Heart right ventricle (tissue), 16 donors: ENCODE measurements at places on chromosomes 7 and 10. TPM values are rescaled to one million over a fixed set of nuclear protein-coding genes. Genes with fewer than 3 reads are reported as not detected.

The SVOPL gene
- not detected for total RNA-seq

DNA sequence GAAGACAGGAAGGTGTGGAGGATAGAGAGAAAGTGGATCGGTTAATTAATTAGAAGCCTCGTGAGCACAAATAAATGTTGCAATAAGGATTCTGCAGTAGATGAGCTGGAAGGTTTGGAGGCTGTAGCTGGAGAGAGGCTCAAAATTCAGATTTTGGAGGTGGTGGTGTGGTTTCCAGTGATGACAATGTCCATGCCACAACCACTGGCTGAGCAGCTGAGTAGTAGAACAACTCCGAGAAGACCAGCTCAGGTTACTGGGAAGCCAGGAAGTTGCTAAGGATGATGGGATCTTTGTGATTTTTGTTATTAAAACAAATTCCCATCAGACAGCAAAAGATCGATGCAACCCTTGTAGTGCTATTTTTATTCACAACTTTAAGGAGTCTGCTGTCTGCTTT is 7.7 kb downstream of the SLC26A4 start:
- no peak overlapping the region for H3K27ac ChIP-seq
- H3K4me3 ChIP-seq: no peak overlapping the region
- no peak for DNase-seq
- no peaks in the 10 kb centered on the region for H3K36me3 ChIP-seq
- H3K4me1 ChIP-seq: no peaks in the 10 kb centered on the region
- no peaks in the 10 kb centered on the region for H3K27me3 ChIP-seq

The STX1A gene
- total RNA-seq: 0.88 TPM

DNA sequence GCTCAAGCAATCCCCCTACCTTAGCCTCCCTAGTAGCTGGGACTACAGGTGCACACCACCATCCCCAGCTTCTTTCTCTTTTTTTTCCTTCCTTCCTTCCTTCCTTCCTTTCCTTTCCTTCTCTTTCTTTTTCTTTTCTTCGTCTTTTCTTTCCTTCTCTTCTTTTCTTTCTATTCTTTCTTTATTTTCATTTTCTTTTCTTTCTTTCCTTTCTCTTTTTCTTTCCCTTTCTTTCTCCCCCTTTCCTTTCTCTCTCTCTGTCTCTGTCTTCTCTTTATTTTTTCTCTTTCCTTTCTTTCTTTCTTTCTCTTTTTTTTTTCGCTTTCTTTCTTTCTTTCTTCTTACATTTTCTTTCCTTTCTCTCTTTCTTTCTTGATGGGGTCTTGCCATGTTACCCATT is 621.3 kb downstream of the GALNT17 start:
- no peaks in the 10 kb centered on the region for H3K36me3 ChIP-seq
- H3K4me1 ChIP-seq: no peaks in the 10 kb centered on the region
- no peak for DNase-seq
- H3K4me3 ChIP-seq: no peak overlapping the region

DNA sequence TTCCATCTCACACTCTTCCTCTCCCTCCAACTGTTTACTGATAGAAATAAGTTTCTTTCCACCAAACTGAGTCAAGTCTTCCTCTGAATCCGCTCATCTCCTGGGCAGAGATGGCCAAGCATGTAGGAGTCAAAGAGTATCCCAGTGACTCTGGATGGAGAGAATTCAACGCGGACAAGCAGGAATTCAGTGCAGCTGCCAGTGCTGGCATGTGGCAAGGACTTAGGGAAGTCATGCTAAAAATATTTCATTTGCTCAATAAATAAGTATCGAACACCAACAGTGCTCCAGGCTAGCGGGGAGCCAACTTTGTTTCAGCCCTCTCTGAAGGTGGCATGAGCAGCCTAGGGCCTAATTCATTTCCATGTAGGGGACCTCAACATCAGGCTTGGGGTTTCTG is 351.6 kb upstream of the ZMIZ1 start:
- no peaks in the 10 kb centered on the region for H3K27me3 ChIP-seq
- no peak overlapping the region for H3K27ac ChIP-seq
- no peak overlapping the region for H3K4me3 ChIP-seq

GRCh38 chr7:99831595-99831994 is 3.8 kb downstream of the CYP3A43 start:
- H3K4me3 ChIP-seq: no peak overlapping the region
- no peaks in the 10 kb centered on the region for H3K4me1 ChIP-seq
- no peak for DNase-seq
- no peaks in the 10 kb centered on the region for H3K36me3 ChIP-seq
- no peak overlapping the region for H3K27ac ChIP-seq

DNA sequence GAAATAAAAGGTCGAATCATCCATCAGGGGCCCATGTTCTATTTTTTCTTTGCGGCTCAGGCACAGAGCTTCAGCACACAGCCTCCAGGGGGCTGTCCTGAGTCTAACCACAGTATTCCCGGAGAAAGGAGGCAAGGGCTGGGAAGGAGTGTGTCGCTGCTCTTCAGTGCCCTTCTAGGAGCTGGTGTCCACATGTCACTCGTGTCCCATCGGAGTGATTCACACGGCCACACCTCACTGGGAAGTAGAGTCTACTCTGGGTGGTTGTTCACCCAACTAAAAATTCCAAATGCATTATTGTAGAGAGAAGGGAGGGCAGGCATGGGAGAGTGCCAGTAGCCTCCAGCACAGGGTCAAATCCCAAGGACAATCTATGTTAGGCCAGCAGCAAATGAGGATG is 114.8 kb upstream of the LANCL2 start:
- H3K4me1 ChIP-seq: peaks cover 10% of the 10 kb centered on the region
- H3K4me3 ChIP-seq: no peak overlapping the region
- no peak for DNase-seq
- H3K36me3 ChIP-seq: no peaks in the 10 kb centered on the region
- H3K27me3 ChIP-seq: peaks cover 11% of the 10 kb centered on the region

GRCh38 chr7:23787272-23787671 is 77.3 kb downstream of the STK31 start:
- DNase-seq: no peak
- H3K4me3 ChIP-seq: no peak overlapping the region
- H3K27ac ChIP-seq: no peak overlapping the region
- no peaks in the 10 kb centered on the region for H3K36me3 ChIP-seq
- H3K4me1 ChIP-seq: no peaks in the 10 kb centered on the region

The CTAGE8 gene
- total RNA-seq: 0.13 TPM

- no peak overlapping the region for H3K27ac ChIP-seq
- no peaks in the 10 kb centered on the region for H3K27me3 ChIP-seq
Measured at GRCh38 chr10:95648138-95648537, 8.4 kb downstream of the ALDH18A1 start.

The GLI3 gene
- 7.2 TPM for total RNA-seq

- peak overlapping the region; percentile 46 for H3K27ac ChIP-seq
- no peaks in the 10 kb centered on the region for H3K36me3 ChIP-seq
- H3K4me1 ChIP-seq: peaks cover 43% of the 10 kb centered on the region
- H3K27me3 ChIP-seq: no peaks in the 10 kb centered on the region
- H3K4me3 ChIP-seq: no peak overlapping the region
Measured at GRCh38 chr7:2104107-2104710, 128.5 kb downstream of the MAD1L1 start.
